ENCODE measurements at places on chromosomes 4 and X. TPM values are rescaled to one million over a fixed set of nuclear protein-coding genes. Genes with fewer than 3 reads are reported as not detected.

The UGT2B15 gene
- total RNA-seq = 0.47 TPM

The PCDH18 gene
- 13.7 TPM for total RNA-seq

DNA sequence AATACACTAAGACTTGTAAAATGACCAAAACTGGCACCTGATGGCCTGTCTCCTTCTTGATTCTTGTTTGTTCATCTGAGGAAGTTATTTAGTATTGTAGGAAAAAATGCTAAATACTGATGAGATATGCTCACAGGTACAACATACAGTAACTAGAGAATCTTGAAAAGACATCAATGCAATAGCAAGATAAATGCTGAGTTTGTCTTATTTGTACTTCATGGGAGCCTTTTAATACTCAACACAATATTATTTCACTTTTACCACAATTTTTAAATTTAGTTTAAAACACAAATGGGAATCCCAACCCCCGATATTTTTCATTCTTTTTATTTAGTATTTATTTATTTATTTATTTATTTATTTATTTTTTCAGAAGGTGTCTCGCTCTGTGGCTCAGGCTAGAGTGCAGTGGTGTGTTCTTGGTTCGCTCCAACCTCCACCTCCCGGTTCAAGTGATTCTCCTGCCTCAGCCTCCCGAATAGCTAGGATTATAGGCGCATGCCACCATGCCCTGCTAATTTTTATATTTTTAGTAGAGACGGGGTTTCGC is 12.1 kb downstream of the HHIP start:
- no peak for DNase-seq

The NAP1L2 gene
- total RNA-seq = 8.9 TPM

DNA sequence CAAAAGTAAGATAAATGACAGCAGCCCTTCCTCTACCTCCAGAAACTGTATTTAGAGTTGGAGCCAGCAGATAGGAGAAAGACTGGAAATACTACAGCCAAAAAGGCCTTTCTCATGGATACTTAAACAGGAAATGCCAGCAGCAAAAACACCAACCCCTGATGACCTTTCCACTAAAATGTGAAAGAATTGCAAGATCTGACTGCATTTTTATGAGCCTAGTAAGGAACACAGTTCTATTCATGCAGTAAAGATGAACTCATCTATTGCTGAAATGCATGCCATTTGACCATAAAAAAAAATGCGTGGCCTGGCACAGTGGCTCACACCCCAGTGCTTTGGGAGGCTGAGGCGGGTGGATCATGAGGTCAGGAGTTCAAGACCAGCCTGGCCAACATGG is 19.9 kb downstream of the ABCG2 start:
- DNase-seq = no peak

DNA sequence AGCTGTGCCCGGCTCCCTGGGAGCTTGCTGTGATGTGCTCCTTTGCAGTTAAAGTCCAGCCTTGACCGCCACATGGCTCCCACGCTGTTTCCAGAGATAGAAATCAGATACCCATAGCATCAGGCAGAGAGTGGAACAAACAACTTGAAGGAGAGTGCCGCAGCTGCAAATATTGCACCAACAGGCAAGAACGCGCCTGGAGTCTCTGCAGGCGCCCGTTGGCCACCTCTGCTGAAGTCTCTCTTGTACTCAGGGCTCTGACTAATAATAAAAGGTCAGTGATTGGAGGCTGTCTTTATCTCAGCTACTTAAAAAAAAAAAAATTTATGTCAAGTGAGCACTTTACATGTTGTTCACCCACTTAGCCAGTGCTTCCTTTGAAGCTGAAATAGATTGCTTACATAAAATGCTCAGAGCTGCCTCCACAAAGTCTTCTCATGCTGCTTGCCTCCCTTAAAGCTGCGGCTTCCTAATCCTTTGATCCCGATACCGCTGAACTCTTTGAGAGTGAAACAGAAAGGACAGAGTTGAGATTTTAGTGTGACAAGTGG is 30.9 kb upstream of the TENM3 start:
- no peak for DNase-seq

- no peak for DNase-seq
Measured at GRCh38 chr4:15213302-15213970, 211.2 kb downstream of the CPEB2 start.

GRCh38 chr4:67109276-67109675 is 436.0 kb downstream of the CENPC start:
- DNase-seq = no peak

DNA sequence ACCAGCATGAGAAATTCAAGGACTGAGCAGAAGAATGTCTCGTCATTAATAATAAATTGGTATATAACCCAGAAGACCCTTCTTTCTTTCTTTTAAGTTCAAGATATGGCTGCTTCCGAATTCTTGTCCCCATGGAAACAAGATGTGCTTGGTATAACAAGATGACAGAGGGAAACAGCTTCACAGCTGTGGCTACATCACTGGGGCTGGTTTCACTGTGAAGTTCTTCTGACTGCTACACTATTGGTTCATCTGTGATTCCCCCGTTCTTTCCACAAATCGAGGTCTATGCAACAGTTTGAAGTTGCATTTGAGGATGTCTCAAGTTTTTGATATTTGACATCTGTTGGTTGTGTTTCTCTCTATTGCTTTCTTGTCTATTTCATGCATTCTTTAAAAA is 12.3 kb upstream of the DTHD1 start:
- no peak for DNase-seq

The VCX3A gene
- not detected for total RNA-seq

- DNase-seq = no peak
Measured at GRCh38 chr4:142708231-142708630, 137.9 kb downstream of the INPP4B start.

DNA sequence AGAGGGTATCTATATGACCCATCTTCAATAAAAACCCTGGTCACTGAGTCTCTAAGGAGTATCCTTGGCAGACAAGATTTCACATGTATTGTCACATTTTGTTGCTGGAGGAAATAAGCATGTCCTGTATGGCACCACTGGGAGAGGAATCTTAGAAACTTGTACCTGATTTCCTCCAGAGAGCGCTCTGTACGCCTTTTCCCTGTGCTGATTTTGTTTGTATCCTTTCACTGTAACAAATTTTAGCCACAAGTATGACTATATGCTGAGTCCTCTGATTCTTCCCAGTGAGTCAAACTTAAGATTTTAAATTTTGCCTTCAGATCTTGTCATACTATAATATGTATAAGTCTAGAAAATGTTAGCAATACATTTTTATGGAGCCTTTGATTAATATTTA is 102.8 kb downstream of the ITIH6 start:
- DNase-seq = no peak

- DNase-seq = no peak
Measured at GRCh38 chrX:138765051-138765450, 53.5 kb upstream of the FGF13 start.

DNA sequence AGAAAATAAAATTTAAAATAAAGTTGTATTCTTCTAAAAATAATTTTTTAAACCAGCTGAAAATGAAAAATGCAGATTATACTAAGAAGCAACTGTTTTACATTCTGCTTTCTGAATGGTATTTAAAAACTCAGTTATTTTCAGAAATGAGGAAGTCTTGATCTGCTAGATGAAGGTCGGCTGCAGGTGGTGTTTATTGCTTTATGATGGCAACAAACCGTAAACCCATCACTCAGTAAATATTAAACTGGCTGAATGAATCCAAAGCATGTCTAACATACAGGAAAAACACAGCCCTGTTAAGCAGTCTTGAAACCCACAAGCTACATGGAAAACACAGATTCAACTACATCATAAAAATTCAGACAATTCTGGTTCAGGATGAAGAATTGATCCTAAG is 29.3 kb downstream of the DYNLT3 start:
- DNase-seq = no peak

DNA sequence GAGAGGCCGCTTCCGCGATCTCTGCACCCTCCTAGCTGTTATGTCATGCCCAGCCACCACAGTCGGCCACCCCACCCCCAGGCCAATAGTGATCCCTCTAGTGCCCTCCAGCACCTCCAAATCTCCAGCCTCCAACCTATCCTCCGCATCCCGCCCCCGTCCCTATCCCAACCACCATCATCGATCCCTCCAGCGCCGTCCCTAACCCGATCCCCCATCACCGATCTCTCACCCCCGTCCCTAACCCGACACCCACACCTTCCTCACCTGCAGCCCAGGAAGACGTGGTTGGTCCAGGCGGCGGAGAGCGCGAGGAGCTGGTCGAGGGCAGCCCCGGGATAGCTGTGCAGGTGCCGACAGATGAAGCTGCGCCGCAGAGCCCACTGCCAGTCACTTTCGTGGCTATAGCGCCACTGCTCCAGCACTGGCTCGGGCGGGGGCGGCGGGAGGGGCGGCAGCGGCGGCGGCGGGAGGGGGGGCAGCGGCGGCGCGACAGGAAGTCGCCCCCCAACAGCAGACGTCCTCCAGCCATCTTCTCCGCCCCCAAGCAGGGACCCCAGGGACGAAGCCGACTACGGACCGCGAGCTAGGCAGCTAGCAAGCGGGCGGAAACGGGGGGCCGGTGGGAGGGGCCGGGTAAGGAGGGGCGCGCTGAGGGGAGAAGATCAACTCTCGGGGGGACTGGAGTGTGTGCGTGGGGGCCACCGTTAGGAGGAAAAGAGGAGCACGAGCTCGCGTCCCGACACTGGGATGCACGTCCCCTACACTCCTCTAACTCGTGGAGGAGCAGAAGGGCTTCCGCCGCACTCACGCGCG is 552 bp downstream of the NKRF start:
- no peak for DNase-seq

- no peak for DNase-seq
Measured at GRCh38 chr4:102328045-102328444, 17.2 kb downstream of the SLC39A8 start.

DNA sequence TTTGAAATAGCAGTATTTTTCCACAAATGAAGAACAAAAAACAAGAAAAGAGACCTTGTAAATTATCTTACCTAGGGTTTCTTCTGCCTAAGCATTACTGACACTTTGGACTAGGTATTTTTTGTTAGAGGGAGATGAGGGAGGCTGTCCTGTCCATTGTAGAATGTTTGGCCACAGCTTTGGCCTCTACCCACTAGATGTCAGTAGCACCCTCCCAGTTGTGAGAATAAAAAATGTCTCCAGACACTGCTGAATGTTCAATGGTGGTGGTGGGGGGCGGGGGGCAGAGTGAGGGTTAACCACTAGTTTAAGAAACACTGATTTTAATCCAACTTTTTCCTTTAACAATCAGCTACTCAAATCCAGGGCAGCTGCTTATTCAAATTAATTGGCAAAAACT is 25.8 kb downstream of the OTUD4 start:
- no peak for DNase-seq

- DNase-seq = no peak
Measured at GRCh38 chr4:90127706-90128345, 632 bp downstream of the CCSER1 start.

- no peak for DNase-seq
Measured at GRCh38 chr4:86939729-86940575, 5.1 kb downstream of the AFF1 start.

The SPANXN3 gene
- total RNA-seq = not detected

GRCh38 chrX:42846741-42847140 is 68.8 kb upstream of the PPP1R2C start:
- no peak for DNase-seq

GRCh38 chr4:38489924-38490639 is 173.9 kb upstream of the KLF3 start:
- no peak for DNase-seq

DNA sequence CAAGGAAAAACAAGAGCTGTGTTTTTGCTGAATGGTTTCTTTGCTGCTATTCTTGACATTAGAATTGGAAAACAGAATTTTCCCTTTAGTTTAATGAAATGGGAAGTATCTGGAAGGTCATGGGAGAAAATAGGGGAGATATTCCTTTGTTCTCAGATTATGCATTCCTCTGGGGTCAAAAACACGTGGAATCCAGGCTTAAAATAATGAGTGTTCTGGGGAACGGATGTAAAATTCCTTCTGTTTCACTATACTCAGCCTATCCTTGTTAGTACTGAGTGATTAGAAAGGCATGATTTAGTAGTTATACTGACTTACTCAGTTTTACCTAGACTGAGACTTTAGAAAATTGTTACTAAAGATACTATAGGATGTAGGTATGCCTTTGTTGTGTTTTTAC is 107.3 kb downstream of the ARHGAP10 start:
- DNase-seq = no peak

GRCh38 chr4:62656006-62656405 is 1455.9 kb downstream of the ADGRL3 start:
- no peak for DNase-seq

The RBMXL3 gene
- not detected for total RNA-seq

DNA sequence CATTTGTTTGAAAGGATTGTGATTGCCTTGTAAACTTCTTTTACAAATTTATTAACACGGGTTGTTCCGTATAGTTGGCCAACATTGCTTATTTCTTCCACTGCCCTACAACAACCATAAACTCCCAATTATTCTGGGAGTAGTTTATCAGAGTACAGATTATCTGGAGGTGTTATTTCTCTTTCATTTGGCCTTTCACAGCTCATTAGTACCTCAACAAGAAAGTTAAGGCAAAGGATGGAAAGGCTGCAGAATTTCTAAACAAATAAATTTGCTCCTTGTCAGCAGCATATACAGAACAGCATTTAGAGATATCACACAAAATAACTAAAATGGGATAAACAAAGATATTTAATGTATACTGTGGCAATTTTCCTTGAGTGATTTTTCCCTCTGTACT is 548.8 kb downstream of the DMD start:
- no peak for DNase-seq

DNA sequence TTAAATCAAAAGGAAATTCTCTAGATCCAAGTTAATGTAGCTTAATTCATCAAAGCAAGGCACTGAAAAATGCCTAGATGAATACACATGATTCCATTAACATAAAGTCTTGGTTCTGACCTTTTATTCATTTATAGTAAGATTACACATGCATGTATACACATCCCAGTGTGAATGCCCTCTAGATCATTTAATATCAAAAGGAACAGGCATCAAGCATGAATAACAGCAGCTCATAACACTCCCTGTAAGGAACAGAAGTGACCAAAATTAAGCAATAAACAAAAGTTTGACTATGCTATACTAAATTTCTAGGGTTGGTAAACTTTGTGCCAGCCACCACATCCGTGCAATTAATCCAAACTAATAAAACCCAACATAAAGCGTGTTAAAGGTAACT is 511.5 kb downstream of the SPIN4 start:
- DNase-seq = no peak

GRCh38 chr4:166996216-166996615 is 238.1 kb downstream of the SPOCK3 start:
- no peak for DNase-seq

The NAP1L3 gene
- total RNA-seq = 3.4 TPM

GRCh38 chrX:39599339-39599738 is 498.4 kb downstream of the BCOR start:
- no peak for DNase-seq

The WDR1 gene
- total RNA-seq = 385 TPM

GRCh38 chr4:6122496-6122895 is 77.9 kb downstream of the JAKMIP1 start:
- DNase-seq = no peak

DNA sequence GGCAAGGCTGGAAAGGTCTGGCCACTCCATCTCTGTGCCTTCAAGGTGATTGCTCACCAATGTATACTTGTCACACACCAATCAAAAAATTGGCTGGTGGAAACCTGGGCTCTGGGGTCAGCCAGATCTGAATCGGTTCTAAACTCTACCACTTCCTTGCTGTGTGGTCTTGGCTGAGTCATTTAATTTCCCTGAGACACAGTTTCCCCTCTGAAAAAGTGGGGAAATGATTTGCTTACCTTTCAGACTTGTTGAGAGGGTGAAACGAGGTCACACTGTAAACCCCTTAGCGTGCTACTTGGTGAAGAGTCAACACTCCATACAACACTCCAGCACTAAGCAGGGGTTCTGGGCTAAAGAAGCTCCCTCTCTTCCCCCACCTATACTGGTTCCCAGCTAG is 252.3 kb upstream of the ZIC3 start:
- no peak for DNase-seq

GRCh38 chr4:69754926-69755580 is 5.4 kb downstream of the SULT1B1 start:
- no peak for DNase-seq

All from ureter (tissue), 1 donor.